ENCODE measurements at places on chromosomes 11 and 22.

GRCh38 chr11:124123622-124124021 lies 8.4 kb downstream of the VWA5A start:
- no peak for DNase-seq

DNA sequence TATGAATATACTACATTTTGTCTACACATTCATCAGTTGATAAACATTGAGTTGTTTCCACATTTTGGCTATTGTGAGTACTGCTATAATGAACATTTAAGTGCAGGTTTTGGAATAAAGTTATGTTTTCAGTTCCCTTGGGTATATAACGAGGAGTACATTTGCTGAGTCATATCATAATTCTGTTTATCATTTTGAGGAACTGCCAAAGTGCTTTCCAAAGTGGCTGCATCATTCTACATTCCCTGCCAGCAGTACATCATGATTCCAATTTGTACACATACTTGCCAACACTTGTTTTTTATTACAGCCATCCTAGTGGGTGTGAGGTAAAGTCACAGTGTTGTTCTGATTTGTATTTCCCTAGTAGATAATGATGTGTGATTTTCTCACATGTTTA lies 1458.6 kb upstream of the TENM4 start:
- no peak for DNase-seq

- peak; percentile 39 for DNase-seq
These were observed 15.8 kb downstream of the TMEM258 start for GRCh38 chr11:61776561-61777075.

DNA sequence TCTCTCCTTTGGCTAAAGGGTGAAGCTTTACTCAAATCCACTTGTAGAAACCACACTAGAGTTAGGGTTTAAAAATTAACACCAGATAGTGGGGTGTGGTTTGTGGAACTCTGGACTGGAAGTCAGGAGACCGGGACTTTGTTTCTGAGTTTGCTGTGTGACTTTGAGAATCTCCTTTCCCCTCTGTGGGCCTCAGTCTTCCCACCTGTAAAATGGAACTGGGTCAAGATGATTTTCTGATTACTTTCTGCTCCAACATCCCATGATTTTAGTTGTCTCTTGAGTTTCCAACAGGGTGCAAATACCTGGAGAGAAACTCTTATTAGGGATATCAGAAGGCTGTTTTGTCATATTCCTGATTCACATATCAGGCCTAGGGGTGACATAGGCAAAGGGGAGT lies 301.0 kb downstream of the MIAT start:
- no peak for DNase-seq

GRCh38 chr11:68036717-68037239 lies 2.0 kb upstream of the TCIRG1 start:
- no peak for DNase-seq

GRCh38 chr22:50556703-50557102 lies 6.0 kb downstream of the SYCE3 start:
- no peak for DNase-seq

DNA sequence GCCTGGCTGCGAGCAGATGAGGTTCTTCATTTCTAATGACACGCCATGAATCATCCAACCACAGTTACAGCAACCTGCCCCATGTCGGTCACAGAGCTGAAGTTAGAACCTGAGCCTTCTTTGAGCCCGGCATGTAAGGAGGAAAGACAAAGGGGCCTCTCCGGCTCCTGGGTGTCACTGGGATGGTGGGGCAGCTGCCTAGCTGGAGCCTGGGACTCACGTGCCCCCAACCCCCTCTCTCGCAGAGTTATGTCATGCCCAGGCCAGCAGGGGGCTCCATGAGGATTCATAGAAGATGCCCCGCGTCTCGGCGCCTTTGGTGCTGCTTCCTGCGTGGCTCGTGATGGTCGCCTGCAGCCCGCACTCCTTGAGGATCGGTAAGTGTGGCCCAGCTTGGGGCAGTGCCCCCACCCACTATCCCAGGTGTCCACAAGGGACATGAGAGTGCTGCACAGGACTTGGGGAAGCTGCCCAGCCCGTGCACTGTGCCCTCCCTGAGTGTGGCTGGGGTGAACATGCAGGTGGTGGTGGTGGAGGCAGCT lies 148.5 kb downstream of the GRIK4 start:
- DNase-seq, result no peak

GRCh38 chr22:17112491-17113042 lies 8.6 kb downstream of the TMEM121B start:
- DNase-seq, result no peak

DNA sequence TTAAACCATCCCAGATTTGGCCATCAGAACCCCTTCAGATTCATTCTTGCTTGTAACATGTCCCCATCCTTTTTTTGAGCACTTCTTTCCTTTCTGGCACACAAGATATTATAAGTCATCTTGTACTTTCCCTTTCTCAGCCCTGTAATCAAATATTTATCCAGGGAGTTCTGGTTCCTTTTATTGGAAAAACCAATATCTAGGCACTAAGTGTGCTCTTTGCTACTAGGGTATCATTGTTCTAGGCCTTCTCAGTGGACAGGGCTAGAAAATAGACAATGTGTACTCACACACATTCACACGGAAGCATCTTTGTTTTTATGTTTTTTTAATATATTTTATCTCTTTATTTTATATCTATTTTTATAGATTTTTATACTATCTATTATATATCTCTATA lies 47.3 kb downstream of the ARL14EP start:
- no peak for DNase-seq

- DNase-seq, result peak; percentile 75
These were observed 12.7 kb upstream of the CYP2R1 start for GRCh38 chr11:14904745-14905103.

DNA sequence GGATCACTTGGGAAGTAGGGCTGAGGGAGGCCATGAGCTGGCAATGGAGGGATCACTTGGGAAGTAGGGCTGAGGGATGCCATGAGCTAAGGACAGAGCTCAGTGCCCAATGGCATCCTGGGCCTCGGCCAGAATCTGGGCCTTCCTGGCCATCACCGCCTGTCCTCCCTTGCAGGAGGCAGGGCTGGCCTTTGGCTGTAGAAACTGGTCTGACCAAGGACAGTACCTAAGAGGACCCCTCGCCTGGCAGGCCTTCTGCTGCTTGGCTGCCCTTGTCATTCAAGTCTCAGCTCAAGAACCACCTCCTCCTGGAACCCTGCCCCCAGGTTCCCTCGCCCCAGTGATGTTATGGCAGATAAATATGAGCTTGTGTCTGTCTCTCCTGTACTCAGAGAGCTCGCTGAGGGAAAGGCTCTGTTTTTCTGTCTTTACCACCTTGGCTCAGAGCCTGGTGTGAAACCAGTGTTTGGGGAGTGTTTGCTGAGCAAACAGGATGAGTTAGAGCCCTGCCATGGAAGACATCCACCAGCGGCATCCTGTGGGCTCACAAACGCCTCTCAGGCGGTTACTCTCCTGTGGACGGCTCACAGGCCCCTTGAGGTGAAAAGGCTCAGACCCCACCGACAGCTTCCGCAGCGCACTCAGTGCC lies 19.3 kb upstream of the RASL10A start:
- no peak for DNase-seq

DNA sequence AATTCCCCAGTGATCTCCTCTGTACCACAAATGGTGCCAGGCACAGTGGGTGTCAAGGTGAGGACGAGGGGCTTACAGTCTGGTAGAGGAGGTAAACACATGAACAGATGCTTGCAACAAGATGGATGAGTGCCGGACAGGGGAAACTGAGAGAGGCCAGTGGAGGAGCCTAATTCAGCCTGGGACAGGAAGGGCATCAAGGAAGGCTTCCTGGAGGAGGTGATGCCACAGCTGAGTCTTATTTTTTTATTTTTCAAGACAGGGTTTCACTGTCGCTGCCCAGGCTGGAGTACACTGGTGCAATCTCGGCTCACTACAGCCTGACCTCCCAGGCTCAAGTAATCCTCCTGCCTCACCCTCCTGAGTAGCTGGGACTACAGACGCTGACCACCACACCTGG lies 18.8 kb upstream of the NEFH start:
- DNase-seq, result no peak

Data from stimulated activated CD8-positive, alpha-beta memory T cell treated with anti-CD3 and anti-CD28 coated beads, Interleukin-15, amount 100 ng/mL, for 48 hours (primary cell).